ENCODE measurements at places on chromosomes 1 and 21.
A peak's percentile ranks its signal among the peaks of the same experiment; 100 is the strongest.

GRCh38 chr1:50980505-50980904 lies 10.5 kb downstream of the CDKN2C start:
- DNase-seq: no peak

DNA sequence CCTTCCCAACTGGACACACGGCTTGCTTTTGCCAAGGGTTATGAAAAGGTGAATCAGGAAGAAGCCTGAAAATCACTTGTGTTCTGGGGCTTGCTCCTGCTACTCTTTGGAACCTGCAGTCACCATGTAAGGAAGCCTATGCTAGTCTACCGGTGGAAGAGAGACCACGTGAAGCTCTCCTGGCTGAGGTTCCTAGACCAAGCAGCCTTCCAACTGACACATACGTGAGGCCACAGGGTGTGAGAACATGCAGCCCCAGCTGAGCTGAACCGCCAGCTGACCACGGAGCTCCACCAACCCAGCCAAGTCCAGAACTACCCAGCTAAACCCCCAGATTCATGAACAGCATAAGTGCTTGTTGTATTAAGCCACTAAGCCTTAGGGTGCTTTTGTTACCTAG lies 72.8 kb upstream of the KRTAP19-8 start:
- no peak for DNase-seq

GRCh38 chr1:86757272-86757984 lies 53.1 kb downstream of the SH3GLB1 start:
- DNase-seq: no peak

GRCh38 chr1:39508266-39508665 lies 16.8 kb downstream of the BMP8A start:
- DNase-seq: no peak

- DNase-seq: no peak
Observed at GRCh38 chr1:159832309-159832708, 5.6 kb downstream of the SLAMF8 start.

GRCh38 chr1:47930210-47930840 lies 66.9 kb downstream of the TRABD2B start:
- no peak for DNase-seq

- no peak for DNase-seq
Observed at GRCh38 chr21:42061195-42061985, 9.7 kb upstream of the UMODL1 start.

DNA sequence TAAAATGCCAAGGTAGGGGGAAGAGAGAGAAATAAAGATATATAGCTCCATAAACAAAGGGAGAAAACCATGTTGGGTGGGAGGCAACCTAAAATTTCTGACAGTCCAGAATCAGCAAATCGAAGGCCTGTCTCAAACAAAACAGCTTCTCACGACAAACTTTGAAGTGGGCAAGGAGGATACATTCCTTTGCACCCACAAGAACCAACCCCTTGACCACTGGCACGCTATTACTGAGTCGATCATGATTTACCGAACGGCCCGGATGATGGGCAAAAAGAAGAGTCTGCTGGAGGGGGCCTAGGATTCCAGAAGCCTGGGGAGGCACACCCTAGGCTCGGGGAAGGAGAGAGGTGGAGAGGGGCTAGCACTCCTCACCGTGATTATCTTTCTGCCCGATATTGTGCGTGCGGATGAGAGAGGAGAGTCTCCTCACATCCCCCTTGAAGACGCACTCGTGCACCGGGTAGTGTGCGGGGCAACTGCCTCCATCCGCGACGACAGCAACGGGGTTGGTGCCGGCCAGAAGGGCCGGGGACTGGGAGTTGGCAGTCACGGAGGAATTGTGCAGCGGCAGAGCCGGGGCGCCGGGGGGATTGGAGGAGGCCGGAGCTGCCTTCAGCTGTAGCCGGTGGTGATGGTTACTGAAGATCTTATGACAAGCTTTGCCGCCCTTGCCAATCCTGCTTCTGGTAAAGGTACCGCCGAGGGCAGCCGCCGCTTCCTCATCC lies 756 bp downstream of the ANKRD13C start:
- no peak for DNase-seq

DNA sequence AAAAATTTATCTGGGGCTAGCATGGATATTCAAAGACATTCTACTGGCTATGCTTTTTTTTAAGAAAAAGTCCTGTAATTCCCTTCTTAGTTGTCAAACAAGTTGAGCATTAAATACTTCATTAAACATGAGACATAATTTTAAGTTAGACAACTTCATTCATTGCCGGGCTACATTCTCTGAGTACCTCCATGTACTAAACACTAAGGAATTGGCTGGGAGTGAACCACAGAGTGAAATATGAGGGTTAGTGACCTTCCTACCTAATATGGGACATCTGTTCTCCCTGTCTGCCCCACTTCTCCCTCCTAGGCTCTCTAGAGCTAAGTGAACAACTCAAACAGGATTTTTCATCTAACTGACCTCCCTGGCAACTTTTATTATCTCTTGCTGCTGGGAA lies 370.4 kb downstream of the VAV3 start:
- DNase-seq: no peak

GRCh38 chr1:173356191-173356762 lies 120.9 kb upstream of the PRDX6 start:
- DNase-seq: no peak

DNA sequence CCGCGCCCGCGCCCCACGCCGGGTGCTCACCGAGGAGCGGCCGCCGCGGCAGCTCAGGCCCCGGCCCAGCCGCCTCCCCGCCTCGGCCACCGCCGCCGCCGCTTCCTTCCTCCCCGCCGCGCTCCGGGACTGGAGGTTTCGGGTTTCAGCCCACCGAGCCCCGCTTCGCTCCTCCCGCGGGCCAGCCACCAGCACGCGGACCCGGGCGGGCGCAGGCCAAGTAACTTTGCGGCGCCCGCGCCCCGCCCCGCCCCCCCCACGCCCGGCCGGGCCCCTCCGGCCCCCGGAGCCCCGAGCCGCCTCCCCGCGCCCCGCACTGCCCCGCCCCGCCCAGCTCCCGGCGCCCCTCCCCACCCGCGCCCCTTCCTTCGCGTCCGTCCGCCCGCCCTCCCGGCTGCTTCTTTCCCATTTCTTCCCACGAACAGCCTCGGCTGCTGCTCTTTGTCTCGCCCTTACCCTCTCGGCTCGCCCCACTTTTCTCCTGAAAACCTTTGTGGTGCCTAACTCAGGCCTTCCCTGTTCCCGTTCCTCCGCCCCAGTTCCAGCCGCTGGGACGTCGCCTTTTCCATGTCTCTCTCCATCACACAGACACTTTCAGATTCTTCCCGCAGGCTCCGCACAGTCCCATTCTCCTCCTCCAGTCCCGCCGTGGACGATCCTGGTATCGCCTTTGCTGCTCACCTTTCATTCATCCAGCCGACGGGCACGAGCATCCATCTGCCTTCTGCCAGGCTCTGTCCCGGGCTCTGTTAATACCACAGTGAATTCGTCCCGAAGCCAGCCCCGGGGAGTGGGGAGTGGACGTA lies at the start of gene GPR161:
Gene GPR161, minus strand, starts transcription at position 222 of the 806 bp plus-strand sequence. CDS start 32,080 bp downstream, outside the sequence.
- DNase-seq: no peak

GRCh38 chr21:37684115-37684493 lies 232.2 kb downstream of the KCNJ6 start:
- no peak for DNase-seq

GRCh38 chr21:44011579-44012473 lies at the start of gene TRAPPC10:
TSS of gene TRAPPC10 (plus strand) at chr21:44012309. CDS start at chr21:44012494, 185 bp downstream.
- peak; percentile 59 for DNase-seq

DNA sequence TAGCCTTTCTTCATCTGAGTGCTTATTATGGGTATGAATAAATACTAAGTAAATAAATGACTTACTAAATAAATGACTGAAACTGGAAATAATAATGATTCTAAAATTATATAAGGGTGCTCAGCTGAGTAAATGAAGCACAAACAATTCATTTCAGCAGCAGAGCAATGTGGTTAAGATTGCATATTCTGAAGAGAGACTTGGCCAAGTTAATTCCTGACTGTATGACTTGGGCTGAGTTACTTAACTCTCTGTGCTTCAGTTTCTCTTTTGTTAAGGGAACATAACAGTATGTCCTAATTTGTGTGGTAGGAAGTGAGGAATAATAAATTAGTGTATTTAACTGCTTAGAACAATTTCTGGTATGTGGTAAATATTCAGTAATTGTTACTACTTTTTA lies 19.1 kb downstream of the AGL start:
- DNase-seq: no peak

- DNase-seq: peak; percentile 72
Observed at GRCh38 chr21:42414928-42415769, 11.4 kb downstream of the UBASH3A start.

- no peak for DNase-seq
Observed at GRCh38 chr1:29460694-29461093, 224.4 kb downstream of the PTPRU start.

- no peak for DNase-seq
Observed at GRCh38 chr21:37631319-37632117, 264.9 kb downstream of the DYRK1A start.

- DNase-seq: no peak
Observed at GRCh38 chr1:225868631-225869330, 13.4 kb downstream of the TMEM63A start.

DNA sequence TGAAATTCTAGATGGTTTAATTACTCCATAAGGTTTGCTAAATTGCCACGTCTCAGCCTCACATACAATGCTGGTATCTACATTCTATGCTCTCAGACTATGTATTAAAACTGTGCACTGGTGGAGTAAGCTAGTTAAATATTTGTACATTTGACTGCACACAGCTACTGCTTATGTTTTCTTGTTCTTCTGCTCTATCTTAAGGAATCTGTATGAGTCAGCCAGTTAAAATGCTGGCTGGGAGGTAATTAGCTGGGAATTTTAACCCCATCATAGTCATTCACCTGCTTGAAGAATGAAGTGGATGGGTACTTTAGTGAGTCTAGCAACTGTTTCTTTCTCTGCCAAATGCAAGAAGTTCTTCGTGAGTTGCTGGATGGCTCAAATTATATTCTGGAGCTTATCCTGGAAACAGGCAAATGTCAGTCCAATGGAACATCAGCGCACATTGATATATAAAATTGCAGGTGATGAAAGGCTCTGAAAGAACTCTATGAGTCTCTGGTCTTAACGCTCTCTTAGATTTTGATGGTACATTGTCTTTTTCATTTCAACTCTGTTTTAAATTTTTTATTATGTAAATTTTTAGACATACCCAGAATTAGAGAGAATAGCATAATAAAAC lies 83.4 kb downstream of the BACH1 start:
- DNase-seq: no peak

DNA sequence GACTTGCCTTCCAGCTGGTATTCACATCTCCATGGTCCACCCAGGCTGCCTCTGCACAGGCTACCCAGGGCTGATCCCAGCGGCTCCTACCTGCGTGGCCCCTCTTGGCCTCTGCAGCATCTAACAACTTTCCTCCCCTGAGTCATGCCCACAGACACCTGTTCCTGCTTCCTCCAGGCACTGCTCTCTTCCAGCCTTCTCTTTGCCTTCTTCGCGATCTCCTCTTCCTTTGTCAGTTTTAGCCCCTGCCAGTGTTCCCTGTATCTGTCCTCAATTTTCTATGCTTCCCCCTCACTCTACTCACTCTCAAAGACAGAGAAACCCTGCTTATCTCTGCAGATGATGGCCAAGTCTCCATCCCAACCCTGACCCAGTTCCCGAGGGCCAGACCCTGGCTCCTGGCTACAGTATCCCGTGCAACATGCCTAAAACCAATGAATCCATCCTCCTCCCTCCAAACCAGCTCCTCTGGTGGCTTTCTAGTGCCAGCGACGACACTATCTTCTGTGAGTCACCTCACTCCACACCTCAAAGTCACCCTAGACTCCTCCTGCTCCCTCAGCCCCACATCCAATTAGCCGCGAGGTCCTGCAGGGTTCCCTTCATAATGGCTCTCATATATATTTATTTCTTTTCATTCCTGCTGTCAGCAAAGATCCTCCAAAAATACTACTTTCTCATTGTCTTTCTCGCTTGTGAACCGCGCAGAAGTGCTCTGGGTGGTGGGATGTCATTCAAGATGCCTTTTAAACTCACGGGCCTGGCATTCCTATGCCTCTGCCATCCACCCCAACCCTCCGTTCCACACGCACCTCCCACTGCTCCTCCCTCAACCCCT lies 259.2 kb downstream of the TOMM20 start:
- no peak for DNase-seq

GRCh38 chr1:199685369-199685768 lies 342.1 kb upstream of the NR5A2 start:
- DNase-seq: no peak

GRCh38 chr1:58576325-58576726 lies 726 bp downstream of the TACSTD2 start:
- DNase-seq: no peak

DNA sequence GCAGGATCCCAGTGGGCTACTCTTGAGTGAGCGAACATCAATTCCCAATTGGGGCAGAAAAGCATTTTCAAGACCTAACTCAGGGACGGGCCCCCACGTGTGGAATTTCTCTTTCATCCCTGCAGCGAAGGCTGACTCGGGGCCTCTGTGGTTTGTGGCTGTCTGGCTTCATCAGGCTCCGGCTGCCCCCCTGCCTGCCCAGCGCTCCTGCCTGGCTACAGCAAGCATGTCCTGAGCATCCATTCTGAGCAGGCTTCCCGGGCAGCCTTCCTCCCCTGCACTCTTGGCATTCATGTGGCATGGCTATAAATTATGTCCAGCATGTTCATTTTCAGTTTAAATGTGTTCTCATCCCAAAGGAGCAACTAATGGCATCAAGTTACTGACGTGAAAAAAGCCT lies 588.1 kb downstream of the KIF26B start:
- DNase-seq: no peak

- DNase-seq: no peak
Observed at GRCh38 chr1:199551967-199552565, 475.4 kb upstream of the NR5A2 start.
